Activated CD4-positive, alpha-beta T cell treated with anti-CD3 and anti-CD28 coated beads for 36 hours (primary cell): ENCODE measurements at places on chromosomes 5 and 9. TPM values are rescaled to one million over a fixed set of nuclear protein-coding genes. Genes with fewer than 3 reads are reported as not detected.
A peak's percentile ranks its signal among the peaks of the same experiment; 100 is the strongest.

GRCh38 chr5:72917371-72917776 lies 38.5 kb upstream of the FCHO2 start:
- DNase-seq: no peak
- H3K27me3 ChIP-seq: no peaks in the 10 kb centered on the region
- no peak overlapping the region for H3K4me3 ChIP-seq
- no peaks in the 10 kb centered on the region for H3K4me1 ChIP-seq
- H3K36me3 ChIP-seq: no peaks in the 10 kb centered on the region
- no peak overlapping the region for H3K27ac ChIP-seq

FOXI1 gene
- total RNA-seq: not detected

DNA sequence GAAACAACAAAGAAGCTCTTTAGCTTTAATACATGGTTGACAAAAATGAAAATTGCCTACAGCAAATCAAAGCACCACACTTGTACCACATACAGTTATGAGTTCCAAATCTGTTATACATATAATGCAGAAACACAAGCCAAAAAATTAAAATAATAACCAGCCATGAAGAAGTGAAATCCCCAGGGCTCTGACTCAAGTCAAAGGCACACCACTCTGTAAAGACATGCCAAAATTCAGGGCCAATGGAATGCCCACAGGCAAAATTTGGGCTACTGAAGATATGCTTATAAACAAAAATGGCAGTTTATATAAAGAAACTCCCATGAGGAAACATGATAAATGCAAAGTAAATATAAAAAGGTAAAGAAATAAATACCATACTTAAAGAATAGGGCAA lies 29.0 kb downstream of the THBS4 start:
- H3K27ac ChIP-seq: no peak overlapping the region
- no peak for DNase-seq
- H3K4me1 ChIP-seq: no peaks in the 10 kb centered on the region
- H3K27me3 ChIP-seq: no peaks in the 10 kb centered on the region
- no peak overlapping the region for H3K4me3 ChIP-seq

PCBD2 gene
- total RNA-seq: 10.0 TPM

DNA sequence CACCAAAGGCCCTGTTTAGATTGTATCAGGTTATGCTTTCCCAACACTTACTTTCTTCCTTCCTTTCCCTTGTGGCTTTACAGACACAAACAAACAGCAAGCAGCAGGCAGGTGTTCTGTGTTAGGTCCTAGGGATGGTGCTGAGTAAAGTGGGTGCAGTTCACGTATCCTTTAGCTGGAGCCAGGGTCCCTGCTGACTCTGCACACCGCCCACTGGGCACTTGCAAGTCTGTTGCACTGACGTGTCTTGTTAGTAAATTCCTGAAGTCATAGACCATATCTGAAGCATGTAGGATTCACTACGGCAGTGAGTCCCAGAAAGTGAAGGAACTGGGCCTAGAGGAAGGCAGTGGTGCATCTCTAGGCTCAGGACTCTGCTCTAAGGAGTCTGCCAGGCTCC lies 96.5 kb downstream of the DAPK1 start:
- no peak for DNase-seq
- H3K27me3 ChIP-seq: no peaks in the 10 kb centered on the region
- H3K4me3 ChIP-seq: no peak overlapping the region
- no peaks in the 10 kb centered on the region for H3K36me3 ChIP-seq
- H3K4me1 ChIP-seq: no peaks in the 10 kb centered on the region

DNA sequence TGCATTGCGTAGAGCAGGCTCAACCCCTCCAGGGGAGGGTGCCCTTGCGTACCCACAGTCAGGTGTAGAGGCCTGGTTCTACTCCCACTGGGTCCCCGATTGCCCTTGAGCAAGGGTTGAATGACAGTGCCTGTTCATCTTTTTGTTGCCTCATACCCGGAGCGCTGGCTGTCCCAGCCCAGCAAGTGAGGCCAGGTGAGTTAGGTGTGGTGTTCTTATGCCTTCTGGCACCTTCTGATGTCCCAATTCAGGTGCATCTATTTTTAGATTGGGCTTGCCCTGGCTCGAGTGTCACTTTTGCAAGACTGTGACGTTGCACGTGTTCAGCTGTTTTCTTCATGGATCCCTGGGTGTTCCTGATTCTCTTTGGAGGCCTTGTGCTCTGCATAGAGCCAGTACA lies 257.8 kb downstream of the GOLPH3 start:
- no peak overlapping the region for H3K27ac ChIP-seq
- no peak overlapping the region for H3K4me3 ChIP-seq
- DNase-seq: no peak
- no peaks in the 10 kb centered on the region for H3K27me3 ChIP-seq
- H3K4me1 ChIP-seq: no peaks in the 10 kb centered on the region

GRCh38 chr5:107808671-107809137 lies 138.0 kb upstream of the EFNA5 start:
- no peak overlapping the region for H3K27ac ChIP-seq
- H3K4me1 ChIP-seq: no peaks in the 10 kb centered on the region
- DNase-seq: no peak

GRCh38 chr9:120650352-120650751 lies 63.9 kb downstream of the MEGF9 start:
- no peaks in the 10 kb centered on the region for H3K36me3 ChIP-seq
- peaks cover 3% of the 10 kb centered on the region for H3K4me1 ChIP-seq
- H3K27ac ChIP-seq: no peak overlapping the region
- H3K27me3 ChIP-seq: no peaks in the 10 kb centered on the region
- no peak overlapping the region for H3K4me3 ChIP-seq
- no peak for DNase-seq

DNA sequence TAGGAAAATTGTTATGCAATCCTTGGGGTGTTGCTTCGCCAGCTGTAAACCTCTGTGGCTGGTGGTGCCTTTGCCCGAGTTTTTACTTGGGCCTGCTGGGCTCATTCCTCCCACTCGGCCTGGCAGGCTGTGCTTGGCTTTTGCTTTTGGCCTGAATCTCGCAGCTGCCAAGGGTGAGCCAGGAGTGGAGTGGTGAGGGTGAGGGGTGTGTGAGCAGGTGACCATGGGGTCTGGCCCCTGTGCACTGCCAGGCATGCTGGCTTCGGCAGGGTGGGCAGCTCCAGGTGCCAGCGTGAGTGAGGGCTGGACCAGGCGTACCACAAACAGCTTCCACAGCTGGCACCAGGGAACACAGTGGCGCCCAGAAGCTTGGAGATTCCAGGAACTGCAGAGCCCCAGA lies 12.6 kb upstream of the DHFR start:
- H3K4me1 ChIP-seq: peaks cover 14% of the 10 kb centered on the region
- peaks cover 53% of the 10 kb centered on the region for H3K36me3 ChIP-seq
- no peak for DNase-seq
- no peak overlapping the region for H3K4me3 ChIP-seq
- no peak overlapping the region for H3K27ac ChIP-seq

SH3TC2 gene
- not detected for total RNA-seq

DNA sequence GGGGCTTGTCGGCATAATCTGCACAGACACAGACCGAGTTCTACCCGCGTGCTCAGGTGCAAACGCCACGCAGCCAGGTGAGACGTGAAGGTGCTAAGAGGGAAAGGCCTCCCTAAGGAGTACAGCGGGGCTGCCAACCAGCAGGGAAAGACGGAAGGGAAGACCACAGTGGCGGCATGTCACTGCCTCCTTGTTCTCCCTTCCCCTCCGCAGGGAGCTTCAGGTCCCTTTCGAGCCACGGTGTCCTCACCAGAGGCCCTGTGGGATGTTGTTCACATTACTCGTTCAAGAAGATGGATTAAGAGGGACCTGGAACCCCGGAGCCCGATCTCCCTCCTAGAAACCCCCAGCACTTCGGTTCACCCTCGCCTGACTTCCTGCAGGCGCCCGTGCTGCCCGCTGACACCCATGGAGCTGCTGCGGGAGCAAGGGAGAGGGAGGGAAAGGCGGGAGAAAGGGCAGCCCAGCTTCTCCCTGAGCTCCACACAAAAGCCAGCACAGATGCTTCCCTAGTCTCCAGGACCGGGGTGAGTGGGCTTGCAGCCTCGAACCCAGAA lies 686 bp downstream of the BRD9 start:
- peaks cover 75% of the 10 kb centered on the region for H3K36me3 ChIP-seq
- peak overlapping the region; percentile 90 for H3K4me3 ChIP-seq
- H3K27ac ChIP-seq: peak overlapping the region; percentile 85
- peaks cover 36% of the 10 kb centered on the region for H3K4me1 ChIP-seq
- DNase-seq: peak; percentile 35

DNA sequence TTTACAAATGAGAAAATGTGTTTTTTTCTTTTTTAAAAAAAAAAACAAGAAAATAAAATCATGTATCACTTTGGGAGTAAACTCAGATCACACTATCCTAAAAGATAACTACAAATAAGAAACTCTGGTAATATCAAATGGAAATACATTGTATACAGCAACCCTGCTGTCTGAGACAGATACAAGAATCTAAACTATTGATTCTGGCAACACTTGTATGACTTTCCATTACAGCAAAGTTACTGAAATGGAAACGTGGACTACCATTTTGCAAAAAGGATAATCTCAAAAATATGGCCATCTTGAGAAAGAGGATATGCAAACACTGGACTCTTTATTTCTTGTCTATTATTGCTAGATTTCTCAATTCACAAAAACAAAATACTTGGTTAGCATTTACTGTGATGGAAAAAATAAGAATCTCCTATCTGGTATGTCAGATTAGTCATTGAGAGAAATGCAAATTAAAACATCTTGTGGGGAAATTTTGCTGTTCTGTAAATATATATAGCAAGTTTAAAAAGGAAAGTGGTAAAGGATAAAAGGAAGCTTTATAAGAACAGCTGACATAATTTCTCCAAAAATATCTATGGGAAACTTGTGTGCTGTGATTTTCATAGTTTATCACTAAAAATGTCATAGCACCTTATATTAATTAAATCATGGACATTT lies 112.9 kb upstream of the FER start:
- DNase-seq: no peak
- no peaks in the 10 kb centered on the region for H3K27me3 ChIP-seq
- no peaks in the 10 kb centered on the region for H3K36me3 ChIP-seq
- no peak overlapping the region for H3K4me3 ChIP-seq
- H3K4me1 ChIP-seq: peaks cover 2% of the 10 kb centered on the region

- no peaks in the 10 kb centered on the region for H3K27me3 ChIP-seq
- H3K4me3 ChIP-seq: no peak overlapping the region
- peak overlapping the region; percentile 64 for H3K27ac ChIP-seq
- peaks cover 29% of the 10 kb centered on the region for H3K4me1 ChIP-seq
- DNase-seq: peak; percentile 9
These were observed 69.4 kb downstream of the KLHL3 start for GRCh38 chr5:137666461-137666850.

SLC34A1 gene
- total RNA-seq: not detected

GRCh38 chr9:109046346-109046745 lies 33.0 kb upstream of the CTNNAL1 start:
- peaks cover 12% of the 10 kb centered on the region for H3K4me1 ChIP-seq

CDH18 gene
- not detected for total RNA-seq

SLCO4C1 gene
- 0.28 TPM for total RNA-seq

- H3K4me3 ChIP-seq: no peak overlapping the region
- H3K4me1 ChIP-seq: no peaks in the 10 kb centered on the region
- peaks cover 9% of the 10 kb centered on the region for H3K27me3 ChIP-seq
- H3K27ac ChIP-seq: no peak overlapping the region
- H3K36me3 ChIP-seq: no peaks in the 10 kb centered on the region
- DNase-seq: no peak
These were observed 155.2 kb downstream of the TMEM161B start for GRCh38 chr5:88113429-88113828.

DNA sequence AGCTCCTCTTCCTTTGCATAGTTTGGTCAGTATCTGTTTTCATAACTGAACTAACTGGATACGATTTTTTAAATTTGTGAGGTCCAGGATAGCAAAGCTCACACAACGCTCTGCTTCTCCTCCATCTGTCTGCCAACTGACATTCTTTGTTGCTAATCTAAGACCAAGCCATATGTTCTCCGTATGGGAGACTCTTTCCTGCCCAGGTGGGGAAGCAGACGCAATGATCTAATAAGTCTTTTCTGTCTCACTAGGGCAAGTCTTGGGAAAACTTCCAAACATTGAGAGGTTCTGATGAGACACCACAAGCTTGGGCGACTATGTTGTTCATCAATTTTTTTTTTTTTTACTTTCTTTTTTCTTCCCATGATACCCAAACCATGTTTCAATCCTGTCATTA lies 558.5 kb downstream of the EFNA5 start:
- no peaks in the 10 kb centered on the region for H3K36me3 ChIP-seq
- no peak overlapping the region for H3K27ac ChIP-seq
- no peak overlapping the region for H3K4me3 ChIP-seq
- no peak for DNase-seq
- H3K4me1 ChIP-seq: no peaks in the 10 kb centered on the region

PTGER4 gene
- 71.7 TPM for total RNA-seq

GRCh38 chr9:14433351-14434157 lies 119.6 kb upstream of the NFIB start:
- no peaks in the 10 kb centered on the region for H3K36me3 ChIP-seq
- H3K4me1 ChIP-seq: no peaks in the 10 kb centered on the region
- peaks cover 16% of the 10 kb centered on the region for H3K27me3 ChIP-seq

KCNV2 gene
- not detected for total RNA-seq

GRCh38 chr5:15065091-15065490 lies 193.5 kb upstream of the ANKH start:
- H3K36me3 ChIP-seq: no peaks in the 10 kb centered on the region
- H3K27me3 ChIP-seq: peaks cover 3% of the 10 kb centered on the region
- H3K4me1 ChIP-seq: no peaks in the 10 kb centered on the region
- no peak overlapping the region for H3K4me3 ChIP-seq
- no peak for DNase-seq

ADAMTSL2 gene
- total RNA-seq: 0.32 TPM

GRCh38 chr9:133704711-133705181 lies 33.4 kb downstream of the SARDH start:
- no peak overlapping the region for H3K27ac ChIP-seq
- H3K36me3 ChIP-seq: peaks cover 3% of the 10 kb centered on the region
- H3K4me3 ChIP-seq: no peak overlapping the region
- no peaks in the 10 kb centered on the region for H3K27me3 ChIP-seq

- no peaks in the 10 kb centered on the region for H3K4me1 ChIP-seq
- no peaks in the 10 kb centered on the region for H3K27me3 ChIP-seq
- H3K4me3 ChIP-seq: no peak overlapping the region
- H3K27ac ChIP-seq: no peak overlapping the region
These were observed 141.5 kb downstream of the GABRG2 start for GRCh38 chr5:162209005-162209605.
